ENCODE measurements at places on chromosomes 2 and 18. TPM values are rescaled to one million over a fixed set of nuclear protein-coding genes. Genes with fewer than 3 reads are reported as not detected.

Gene POTEJ
- not detected for total RNA-seq

Gene SPP2
- not detected for total RNA-seq

Gene MOB4
- 26.2 TPM for total RNA-seq

Gene TTC32
- 15.7 TPM for total RNA-seq

Gene ASPRV1
- 0.77 TPM for total RNA-seq

Gene EGR4
- 0.55 TPM for total RNA-seq

Gene EFHD1
- 0.33 TPM for total RNA-seq

Gene MAP3K19
- not detected for total RNA-seq

Gene SH2D6
- total RNA-seq = 0.63 TPM

DNA sequence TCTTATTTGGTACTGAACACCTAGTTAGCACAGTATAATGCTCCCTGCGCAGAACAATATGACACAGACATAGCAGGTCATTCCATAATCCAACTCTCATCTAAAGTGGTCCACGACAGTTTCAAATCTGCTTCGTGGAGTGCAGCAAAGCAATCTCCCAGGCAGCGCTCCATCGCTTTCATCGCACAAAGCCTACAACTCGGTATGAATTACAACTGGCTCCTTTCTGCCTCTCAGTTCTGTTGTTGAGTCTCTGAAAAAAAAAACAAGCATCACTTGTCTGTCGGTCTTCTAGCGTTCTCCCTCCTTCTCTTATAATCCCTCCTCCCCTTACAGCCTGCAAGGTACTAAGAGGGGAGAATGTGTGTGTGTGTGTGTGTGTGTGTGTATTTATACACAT, 123.5 kb downstream of the FIGN start:
- no peaks in the 10 kb centered on the region for H3K4me1 ChIP-seq
- no peaks in the 10 kb centered on the region for H3K36me3 ChIP-seq
- no peaks in the 10 kb centered on the region for H3K27me3 ChIP-seq
- H3K4me3 ChIP-seq = no peak overlapping the region

DNA sequence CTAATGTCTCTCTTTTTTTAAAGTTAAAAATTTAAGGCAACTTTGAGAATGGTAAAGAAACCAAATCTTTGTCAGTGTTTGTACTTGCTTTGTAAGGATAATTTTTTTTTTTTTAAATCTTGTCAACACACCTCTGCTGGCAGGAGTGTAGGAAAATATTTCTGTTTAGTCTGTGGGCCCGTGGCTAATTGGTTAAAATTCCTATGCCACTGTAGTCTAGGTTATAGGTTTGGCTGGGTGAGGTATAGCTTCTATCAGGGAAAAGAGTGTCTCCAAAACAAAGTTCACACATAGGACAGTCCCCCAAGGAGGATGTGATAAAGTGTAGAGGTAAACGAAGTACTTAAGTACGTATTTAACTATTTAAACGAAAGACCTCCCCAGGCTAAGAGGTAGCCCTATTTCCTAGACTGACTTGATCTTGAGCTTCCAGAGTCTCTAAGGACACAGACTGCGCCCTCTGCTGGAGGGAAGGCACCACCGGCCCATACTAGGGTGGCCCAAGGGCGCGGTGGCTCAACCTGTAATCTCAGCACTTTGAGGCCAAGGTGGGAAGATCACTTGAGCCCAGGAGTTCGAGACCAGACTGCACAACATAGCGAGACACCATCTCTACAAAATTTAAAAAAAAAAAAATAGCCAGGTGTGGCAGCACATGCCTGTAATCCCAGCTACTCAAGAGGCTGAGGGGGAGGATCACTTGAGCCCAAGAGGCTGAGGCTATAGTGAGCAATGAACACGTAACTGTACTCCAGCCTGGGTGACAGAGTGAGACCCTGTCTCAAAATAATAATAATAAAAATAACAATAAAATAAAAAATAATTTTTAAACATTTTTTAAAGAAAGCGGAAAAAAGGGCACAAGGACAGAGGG, 8.9 kb downstream of the TEX44 start:
- peaks cover 8% of the 10 kb centered on the region for H3K4me1 ChIP-seq
- no peaks in the 10 kb centered on the region for H3K36me3 ChIP-seq
- no peak overlapping the region for H3K27ac ChIP-seq
- no peak overlapping the region for H3K4me3 ChIP-seq
- peak; percentile 69 for DNase-seq

- DNase-seq = peak; percentile 90
- H3K4me1 ChIP-seq = peaks cover 34% of the 10 kb centered on the region
Measured at GRCh38 chr18:48813833-48814489, 136.8 kb downstream of the SMAD7 start.

- no peaks in the 10 kb centered on the region for H3K27me3 ChIP-seq
- no peak for DNase-seq
- no peak overlapping the region for H3K27ac ChIP-seq
- H3K36me3 ChIP-seq = no peaks in the 10 kb centered on the region
Measured at GRCh38 chr18:35178260-35178659, 62.6 kb upstream of the ZNF397 start.

- DNase-seq = no peak
- peaks cover 9% of the 10 kb centered on the region for H3K4me1 ChIP-seq
- H3K36me3 ChIP-seq = no peaks in the 10 kb centered on the region
- H3K27me3 ChIP-seq = no peaks in the 10 kb centered on the region
- H3K4me3 ChIP-seq = no peak overlapping the region
- H3K27ac ChIP-seq = no peak overlapping the region
Measured at GRCh38 chr2:234330902-234331301, 166.0 kb downstream of the ARL4C start.

DNA sequence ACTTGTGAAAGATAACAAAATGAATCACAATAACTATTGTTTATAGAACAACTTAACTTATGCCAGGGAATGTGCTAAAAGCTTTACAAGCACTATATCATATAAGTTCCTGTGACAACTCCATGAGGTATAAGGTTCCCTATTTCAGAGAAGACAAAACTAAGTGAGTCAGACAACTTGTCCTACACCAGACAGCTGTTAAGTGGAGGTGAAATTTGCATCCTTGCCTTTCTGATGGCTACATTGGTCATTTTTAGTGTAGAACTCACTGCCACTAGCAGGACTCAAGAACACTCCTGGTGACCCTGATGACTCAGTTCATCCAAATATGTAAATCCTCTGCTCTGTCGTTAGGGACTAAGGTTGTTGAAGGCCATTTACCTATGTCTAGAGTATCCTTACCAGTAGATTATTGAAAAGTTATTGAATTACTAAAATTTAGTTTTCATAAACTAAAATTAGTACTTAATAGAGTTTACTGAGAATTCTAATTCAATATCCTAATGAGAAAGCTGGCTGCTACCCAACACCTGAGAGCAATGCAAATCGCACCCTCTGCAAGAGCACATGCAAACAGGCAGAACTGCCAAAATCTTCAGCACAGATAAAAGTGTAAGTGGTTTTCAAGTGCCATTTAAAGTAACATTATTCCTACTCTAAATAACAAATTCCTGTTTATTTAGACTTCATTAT, 636.2 kb downstream of the NRXN1 start:
- no peak overlapping the region for H3K27ac ChIP-seq
- H3K4me3 ChIP-seq = no peak overlapping the region
- H3K27me3 ChIP-seq = no peaks in the 10 kb centered on the region
- H3K36me3 ChIP-seq = no peaks in the 10 kb centered on the region
- H3K4me1 ChIP-seq = no peaks in the 10 kb centered on the region
- DNase-seq = no peak

GRCh38 chr2:15189216-15189615, 371.9 kb downstream of the NBAS start:
- H3K4me1 ChIP-seq = no peaks in the 10 kb centered on the region
- H3K27me3 ChIP-seq = no peaks in the 10 kb centered on the region
- no peak overlapping the region for H3K27ac ChIP-seq
- no peak for DNase-seq

GRCh38 chr2:116499389-116499788, 1315.1 kb upstream of the DDX18 start:
- no peak overlapping the region for H3K27ac ChIP-seq
- no peak overlapping the region for H3K4me3 ChIP-seq
- H3K4me1 ChIP-seq = no peaks in the 10 kb centered on the region
- H3K27me3 ChIP-seq = no peaks in the 10 kb centered on the region
- no peak for DNase-seq

- no peak for DNase-seq
- no peaks in the 10 kb centered on the region for H3K36me3 ChIP-seq
- H3K4me1 ChIP-seq = no peaks in the 10 kb centered on the region
- H3K4me3 ChIP-seq = no peak overlapping the region
- H3K27me3 ChIP-seq = no peaks in the 10 kb centered on the region
- no peak overlapping the region for H3K27ac ChIP-seq
Measured at GRCh38 chr2:45992021-45992740, 305.0 kb upstream of the EPAS1 start.

DNA sequence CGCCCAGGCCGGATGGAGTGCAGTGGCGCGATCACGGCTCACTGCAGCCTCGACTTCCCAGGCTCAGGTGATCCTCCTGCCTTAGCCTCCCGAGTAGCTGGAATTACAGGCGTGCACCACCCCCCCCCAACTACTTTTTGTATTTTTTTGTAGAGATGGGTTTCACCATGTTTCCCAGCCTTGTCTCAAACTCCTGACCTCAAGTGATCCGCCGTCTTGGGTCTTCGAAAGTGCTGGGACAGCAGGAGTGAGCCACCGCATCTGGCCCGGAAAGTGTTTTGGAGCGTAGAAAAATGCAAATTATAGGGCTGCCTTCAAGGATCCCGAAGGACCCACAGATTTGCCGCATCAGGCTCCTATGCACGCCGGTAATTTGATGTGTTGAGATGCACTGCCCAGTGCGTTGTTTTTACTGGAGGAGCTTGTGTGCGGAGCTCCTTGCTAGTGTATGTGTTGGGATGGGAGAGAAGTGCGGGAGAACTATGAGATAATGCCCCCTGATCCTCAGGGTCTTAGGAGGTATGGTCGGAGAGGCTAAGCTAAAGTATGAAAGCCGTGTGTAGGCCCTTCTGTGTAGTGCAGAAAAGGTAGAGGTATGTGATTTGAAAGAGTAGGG, 1.2 kb upstream of the CLASP1 start:
- peak overlapping the region; percentile 85 for H3K4me3 ChIP-seq
- no peaks in the 10 kb centered on the region for H3K27me3 ChIP-seq
- no peak for DNase-seq
- peak overlapping the region; percentile 92 for H3K27ac ChIP-seq

GRCh38 chr2:170770008-170770605, at the start of gene ERICH2:
Gene ERICH2 (plus strand): TSS chr2:170770378. CDS start chr2:170770682, 304 bp downstream.
- peak; percentile 6 for DNase-seq
- peaks cover 13% of the 10 kb centered on the region for H3K4me1 ChIP-seq
- peak within 1 kb of the TSS; percentile 80 for H3K27ac ChIP-seq
- H3K4me3 ChIP-seq = peak within 1 kb of the TSS; percentile 67

GRCh38 chr2:174158003-174158402, 90.3 kb downstream of the OLA1 start:
- DNase-seq = peak; percentile 3
- no peaks in the 10 kb centered on the region for H3K27me3 ChIP-seq
- H3K27ac ChIP-seq = no peak overlapping the region
- no peaks in the 10 kb centered on the region for H3K4me1 ChIP-seq
- H3K36me3 ChIP-seq = no peaks in the 10 kb centered on the region

DNA sequence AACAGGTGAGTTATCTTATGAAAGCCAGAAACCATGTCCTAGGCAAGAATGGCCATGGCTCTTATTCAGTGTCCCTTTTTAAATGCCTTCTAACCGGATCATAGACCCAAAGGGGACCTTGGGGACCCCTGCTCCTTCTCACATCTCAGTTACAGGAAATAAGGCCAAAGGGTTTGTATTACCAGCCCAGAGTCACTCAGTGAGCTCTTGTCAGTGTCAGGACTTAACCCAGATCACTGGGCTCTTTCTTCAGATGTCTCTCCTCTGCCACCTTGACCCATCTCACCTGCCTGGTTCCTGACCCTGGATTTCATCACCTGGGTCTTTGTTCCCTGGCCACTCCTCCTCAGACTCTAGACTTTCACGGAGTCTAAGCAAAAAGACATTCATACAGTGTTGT, 556.7 kb downstream of the CMPK2 start:
- H3K4me1 ChIP-seq = no peaks in the 10 kb centered on the region
- H3K36me3 ChIP-seq = no peaks in the 10 kb centered on the region
- no peak for DNase-seq
- no peak overlapping the region for H3K27ac ChIP-seq
- no peaks in the 10 kb centered on the region for H3K27me3 ChIP-seq

GRCh38 chr2:42928692-42929545, 136.5 kb upstream of the HAAO start:
- H3K36me3 ChIP-seq = no peaks in the 10 kb centered on the region
- H3K4me1 ChIP-seq = no peaks in the 10 kb centered on the region
- peak overlapping the region; percentile 33 for H3K27ac ChIP-seq
- DNase-seq = no peak

- no peak overlapping the region for H3K4me3 ChIP-seq
- no peaks in the 10 kb centered on the region for H3K27me3 ChIP-seq
- H3K27ac ChIP-seq = no peak overlapping the region
- DNase-seq = no peak
Measured at GRCh38 chr2:241053576-241054251, 48.4 kb downstream of the MTERF4 start.

DNA sequence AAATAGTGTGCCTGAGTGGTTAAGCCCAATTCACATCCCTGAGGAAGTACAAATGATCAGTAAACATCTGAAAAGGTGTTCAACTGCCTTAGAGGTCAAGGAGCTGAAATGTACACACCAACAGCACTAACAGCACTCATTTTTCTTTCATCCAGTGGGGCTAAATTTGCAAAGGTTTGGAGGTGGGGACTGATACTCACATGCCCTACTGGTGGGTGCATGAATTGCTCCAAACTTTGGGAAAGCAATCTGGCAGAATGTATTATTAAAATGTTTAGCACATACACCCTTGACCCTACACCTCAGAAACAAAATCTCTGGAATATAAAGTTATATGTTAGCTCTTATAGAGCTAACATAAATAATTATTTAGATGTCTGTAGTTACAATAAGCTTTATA, 19.0 kb upstream of the FAM178B start:
- H3K4me3 ChIP-seq = no peak overlapping the region
- no peaks in the 10 kb centered on the region for H3K36me3 ChIP-seq
- H3K27ac ChIP-seq = no peak overlapping the region
- H3K27me3 ChIP-seq = no peaks in the 10 kb centered on the region
- no peaks in the 10 kb centered on the region for H3K4me1 ChIP-seq
- DNase-seq = no peak

DNA sequence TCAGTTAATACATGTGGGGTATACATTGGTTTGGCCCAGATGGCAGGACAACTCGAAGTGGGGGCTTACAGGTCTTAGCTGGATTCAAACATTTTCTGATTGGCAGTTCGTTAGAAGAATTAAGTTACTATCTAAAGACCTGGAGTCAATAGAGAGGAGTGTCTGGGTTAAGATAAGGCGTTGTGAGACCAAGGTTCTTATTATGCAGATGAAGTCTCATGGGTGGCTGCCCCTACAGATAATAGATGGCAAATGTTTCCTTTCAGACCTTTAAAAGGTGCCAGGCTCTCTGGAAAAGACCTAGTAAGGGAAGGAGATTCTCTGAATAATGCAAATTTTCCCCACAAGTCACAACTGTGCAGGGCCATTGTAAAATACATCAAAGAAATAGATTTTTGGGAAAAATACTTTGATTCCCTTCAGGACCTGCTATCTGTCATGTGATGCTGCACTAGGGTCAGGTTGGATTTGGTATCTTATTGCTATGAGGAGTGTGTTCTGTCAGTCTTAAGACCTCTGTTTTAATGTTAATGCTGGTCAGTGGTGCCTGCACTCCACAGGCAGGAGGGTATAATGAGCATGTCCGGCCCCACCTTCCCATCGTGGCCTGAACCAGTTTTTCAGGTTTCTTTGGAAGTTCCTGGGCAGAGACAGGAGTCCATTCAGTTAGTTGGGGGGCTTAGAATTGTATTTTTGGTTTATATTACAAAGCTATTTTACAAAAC, 14.3 kb upstream of the MC5R start:
- H3K4me3 ChIP-seq = no peak overlapping the region
- no peak for DNase-seq
- peaks cover 2% of the 10 kb centered on the region for H3K27me3 ChIP-seq
- H3K27ac ChIP-seq = no peak overlapping the region
- no peaks in the 10 kb centered on the region for H3K4me1 ChIP-seq
